ENCODE measurements at places on chromosomes 12 and 14.

DNA sequence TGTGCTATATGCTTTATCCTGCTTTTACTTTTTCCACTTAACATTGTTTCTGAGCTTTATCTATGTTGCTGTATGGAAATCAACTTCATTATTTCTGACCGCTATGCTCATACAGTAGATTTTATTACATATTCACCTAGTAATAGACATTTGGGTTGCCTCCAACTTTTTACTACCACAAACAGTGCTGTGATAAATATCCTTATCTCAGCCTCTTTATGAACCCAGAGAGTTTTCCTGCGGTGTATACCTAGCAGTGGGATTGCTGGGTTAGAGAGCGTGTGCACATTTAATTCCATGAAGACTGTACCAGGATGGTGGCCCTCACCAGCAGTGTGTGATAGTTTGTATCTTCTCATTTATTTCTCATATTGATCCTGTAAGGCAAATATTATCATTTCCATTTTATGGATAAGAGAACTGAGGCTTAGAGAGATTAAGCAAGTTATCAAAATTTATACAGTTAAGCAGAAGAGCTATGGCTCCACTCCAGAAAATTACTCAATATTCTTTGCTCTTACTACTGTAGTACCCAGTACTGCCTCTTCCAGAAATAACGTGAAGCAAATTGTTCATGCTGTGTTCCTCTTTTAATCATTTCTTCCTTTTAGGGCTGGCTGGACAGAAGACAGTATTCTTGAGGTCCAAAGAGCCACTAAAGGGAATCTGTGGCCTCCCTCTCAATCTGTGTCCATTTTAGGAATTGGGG lies 26.3 kb upstream of the CISTR start:
- DNase-seq: no peak

- no peak for DNase-seq
These were observed 119.6 kb upstream of the EEA1 start for GRCh38 chr12:93048656-93049055.

DNA sequence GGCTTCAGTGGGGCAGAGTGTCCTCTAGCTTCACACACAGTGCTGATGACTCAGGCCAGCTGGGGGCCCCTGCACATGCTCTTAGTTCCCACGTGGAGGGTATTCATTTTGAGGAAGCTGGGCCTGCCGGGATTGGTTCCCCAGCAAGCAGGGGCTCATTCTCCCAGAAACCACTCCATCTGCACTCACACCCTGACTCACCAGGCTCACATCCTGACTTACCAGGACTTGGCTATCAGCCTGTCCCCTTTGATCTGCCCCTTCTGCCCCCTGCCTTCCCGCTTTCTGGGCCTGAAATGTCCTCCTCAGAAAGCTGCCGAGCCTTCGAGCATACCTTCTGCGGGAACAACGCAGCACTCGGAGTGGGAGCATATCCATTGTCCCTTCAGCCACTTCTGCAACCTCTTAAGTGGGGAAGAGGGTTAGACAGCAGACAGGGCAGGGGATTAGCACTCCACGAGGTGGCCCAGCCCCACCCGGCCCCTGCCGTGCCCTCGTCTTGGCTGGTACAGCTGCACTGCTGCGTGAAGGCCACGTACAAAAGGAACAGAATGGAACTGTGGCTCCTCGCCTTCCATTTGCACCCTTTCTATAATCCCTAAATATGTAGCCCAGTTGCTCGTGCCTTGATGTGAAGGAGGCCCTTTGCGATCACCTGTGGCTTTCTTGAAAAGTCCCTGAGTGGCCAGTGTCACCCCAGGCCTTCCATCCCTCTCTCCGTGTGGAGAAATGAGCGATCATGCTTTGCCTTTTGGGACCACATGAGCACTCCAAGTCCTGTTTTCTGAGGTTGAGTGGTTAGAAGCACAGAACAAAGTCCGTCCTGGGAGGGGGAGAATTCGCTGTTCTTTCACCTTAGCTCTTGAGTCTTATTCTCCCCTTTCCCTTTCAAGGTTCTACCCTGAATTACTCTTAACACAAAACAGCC lies 26.1 kb downstream of the TPCN1 start:
- DNase-seq: no peak

- no peak for DNase-seq
These were observed 171.6 kb upstream of the HIF1A start for GRCh38 chr14:61523751-61524150.

- DNase-seq: no peak
These were observed 62.2 kb downstream of the MBIP start for GRCh38 chr14:36258241-36258640.

GRCh38 chr12:105399428-105400081 lies 69.1 kb downstream of the C12orf75 start:
- DNase-seq: no peak

GRCh38 chr14:90627478-90627877 lies 188.8 kb downstream of the TTC7B start:
- DNase-seq: no peak

- no peak for DNase-seq
These were observed 167.1 kb downstream of the TSPAN9 start for GRCh38 chr12:3244219-3244750.

DNA sequence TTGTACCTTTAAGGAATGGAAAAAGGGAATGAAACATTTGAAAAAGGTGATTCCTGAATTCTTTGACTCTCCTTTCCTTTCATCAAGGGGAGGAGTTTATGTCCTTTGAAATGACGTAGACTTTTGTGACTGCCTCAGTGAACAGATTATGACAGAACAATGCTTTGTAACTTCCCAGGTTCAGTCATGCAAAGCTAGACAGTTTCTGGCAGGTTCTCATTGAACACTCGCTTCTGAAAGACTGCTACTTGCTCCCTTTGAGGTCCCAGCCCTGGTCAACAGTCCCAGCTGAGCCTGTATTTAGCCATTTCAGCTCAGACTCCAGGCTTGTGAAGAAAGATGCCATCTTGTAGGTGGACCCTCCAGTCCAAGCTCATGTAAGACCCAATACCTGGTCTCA lies 1178.9 kb downstream of the BCL11B start:
- DNase-seq: no peak

- DNase-seq: no peak
These were observed 143.5 kb upstream of the AMIGO2 start for GRCh38 chr12:47223031-47223847.

- DNase-seq: no peak
These were observed 6.8 kb upstream of the TESPA1 start for GRCh38 chr12:54991161-54991990.

DNA sequence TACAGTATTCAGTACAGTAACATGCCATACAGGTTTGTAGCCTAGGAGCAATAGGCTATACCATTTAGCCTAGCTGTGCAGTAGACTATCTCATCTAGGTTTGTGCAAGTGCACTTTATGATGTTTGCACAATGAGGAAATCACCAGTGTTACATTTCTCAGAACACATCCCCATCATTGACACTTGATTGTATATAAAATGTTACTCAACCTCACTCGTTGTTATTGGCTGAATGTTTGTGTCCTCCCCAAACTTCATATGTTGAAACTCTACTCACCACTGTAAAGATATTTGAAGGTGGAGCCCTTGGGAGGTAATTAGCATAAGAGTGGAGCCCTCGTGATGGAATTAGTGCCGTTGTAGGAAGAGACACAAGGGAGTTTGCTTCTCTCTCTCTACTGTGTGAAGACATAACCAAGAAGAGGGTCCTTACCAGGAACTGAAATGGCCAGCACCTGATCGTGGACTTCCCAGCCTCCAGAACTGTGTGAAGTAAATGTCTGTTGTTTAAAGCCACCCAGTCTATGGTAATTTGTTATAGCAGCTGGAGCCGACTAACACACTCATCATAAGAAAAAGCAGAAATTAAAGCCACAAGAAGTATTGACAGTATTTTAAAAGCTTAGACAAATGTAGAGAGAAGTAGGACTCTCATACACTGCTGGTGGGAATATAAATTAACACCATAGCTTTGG lies 3.2 kb upstream of the MED13L start:
- no peak for DNase-seq

GRCh38 chr14:105491366-105491973 lies 424 bp downstream of the TEDC1 start:
- peak; percentile 86 for DNase-seq

DNA sequence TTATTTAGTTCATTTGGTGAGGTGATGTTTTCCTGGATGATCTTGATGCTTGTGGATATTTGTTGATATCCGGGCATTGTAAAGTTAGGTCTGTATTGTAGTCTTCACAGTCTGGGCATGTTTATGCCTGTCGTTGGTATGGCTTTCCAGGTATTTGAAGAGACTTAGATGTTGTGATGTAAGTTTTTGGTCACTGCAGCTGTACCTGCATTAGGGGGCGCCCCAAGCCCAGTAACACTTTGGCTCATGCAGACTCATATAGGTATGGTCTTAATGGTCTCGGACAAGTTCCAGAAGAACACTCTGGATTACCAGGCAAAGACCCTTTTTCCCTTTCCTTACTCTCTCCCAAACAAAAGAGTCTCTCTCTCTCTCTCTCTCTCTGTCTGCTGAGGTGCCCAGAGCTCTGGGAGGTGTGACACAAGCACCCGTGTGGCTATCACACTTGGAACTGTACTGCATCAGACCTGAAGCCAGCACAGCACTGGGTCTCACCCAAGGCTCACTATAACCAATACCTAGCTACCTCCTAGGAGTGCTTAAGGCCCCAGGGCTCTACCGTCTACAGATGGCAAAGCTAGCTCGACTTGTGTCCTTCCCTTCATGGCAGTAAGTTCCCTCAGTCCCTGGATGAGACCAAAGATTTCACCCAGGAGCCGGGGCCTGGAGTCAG lies 425.8 kb upstream of the ATXN7L3B start:
- no peak for DNase-seq

GRCh38 chr14:57987051-57987450 lies 121.2 kb upstream of the SLC35F4 start:
- DNase-seq: no peak

DNA sequence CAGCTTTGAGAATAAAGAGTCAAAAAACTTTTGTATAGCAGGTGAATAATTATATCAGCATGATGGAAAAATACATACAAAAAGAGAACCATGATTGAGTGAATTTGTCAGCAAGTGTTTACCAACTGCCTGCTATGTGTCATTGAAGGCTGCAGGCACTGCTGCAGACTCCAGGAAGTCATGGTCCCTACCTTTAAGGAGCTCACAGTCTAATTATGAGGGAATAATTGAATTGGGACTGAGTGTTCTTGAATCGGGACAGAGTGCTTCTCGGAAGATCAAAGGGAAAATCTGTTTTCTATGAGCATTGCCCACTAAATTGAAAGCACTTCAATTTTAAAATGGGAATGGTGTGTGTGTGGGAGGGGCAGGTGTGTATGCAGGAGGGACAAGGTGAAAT lies 9.5 kb downstream of the OR10AD1 start:
- no peak for DNase-seq

GRCh38 chr14:22551605-22551997 lies 37.4 kb downstream of the DAD1 start:
- DNase-seq: no peak

GRCh38 chr12:47023953-47024352 lies 55.5 kb upstream of the PCED1B start:
- no peak for DNase-seq
